ENCODE measurements at places on chromosomes 2 and 18. TPM values are rescaled to one million over a fixed set of nuclear protein-coding genes. Genes with fewer than 3 reads are reported as not detected.

- DNase-seq = no peak
Observed at GRCh38 chr2:37527361-37527760, 144.1 kb downstream of the CDC42EP3 start.

GRCh38 chr2:154707994-154708575, 9.6 kb downstream of the KCNJ3 start:
- no peak for DNase-seq

DNA sequence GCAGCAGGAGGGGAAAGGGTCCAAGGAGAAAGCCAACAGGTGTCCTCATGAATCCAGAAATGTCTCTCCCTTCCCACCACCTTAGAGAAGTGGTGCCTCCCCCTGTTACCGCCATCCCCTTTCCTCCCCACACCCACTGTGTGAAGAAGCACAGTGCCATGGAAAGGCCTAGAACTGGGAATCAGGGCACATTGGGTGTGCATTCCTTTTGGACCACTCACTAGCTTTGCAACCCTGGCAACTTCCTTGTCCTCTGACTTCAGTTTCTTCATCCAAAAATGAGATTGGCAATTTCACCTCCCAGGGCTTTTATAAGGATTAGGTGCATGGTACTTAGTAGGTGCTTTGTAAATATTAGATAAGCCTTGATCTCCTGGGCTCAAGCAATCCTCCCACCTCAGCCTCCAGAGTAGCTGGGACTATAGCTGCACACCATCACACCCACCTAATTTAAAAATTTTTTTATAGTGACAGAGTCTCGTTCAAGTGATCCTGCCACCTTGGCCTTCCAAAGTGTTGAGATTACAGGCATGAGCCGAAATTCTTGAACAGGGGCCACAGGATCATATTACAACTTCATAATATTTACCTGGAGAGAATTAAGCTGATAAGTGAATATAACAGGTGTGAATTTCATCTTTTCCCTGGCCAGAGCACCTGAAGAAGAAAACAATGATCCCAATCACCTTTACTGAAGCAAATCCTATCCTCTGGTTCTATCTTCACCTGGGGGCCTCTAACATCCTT, 97.9 kb upstream of the TAF1B start:
- DNase-seq = no peak

PROC gene
- not detected for total RNA-seq

DNA sequence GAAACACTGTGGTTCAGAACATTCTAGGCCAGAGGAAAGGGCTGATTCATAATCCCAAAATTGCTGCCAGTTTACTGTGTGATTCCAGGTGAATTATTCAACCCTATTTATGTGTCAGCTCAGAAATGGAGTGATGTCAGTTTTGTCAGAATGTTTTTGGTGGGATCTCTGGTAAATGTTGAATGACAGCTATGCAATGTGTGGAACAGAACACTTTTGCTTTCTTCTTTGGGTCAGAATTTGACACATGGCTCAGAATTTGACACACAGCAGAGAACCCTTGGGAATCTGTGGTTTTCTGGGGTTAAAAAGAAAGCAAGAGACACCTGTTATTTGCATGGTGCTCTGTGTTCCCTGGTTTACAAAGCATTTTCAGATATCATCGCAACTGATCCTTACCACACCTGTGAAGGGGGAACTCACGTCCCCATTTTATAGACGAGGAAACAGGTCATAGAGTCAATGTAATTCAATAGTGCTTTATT, 1.6 kb upstream of the MTA3 start:
- DNase-seq = no peak

GRCh38 chr2:226600184-226600583, 199.4 kb downstream of the IRS1 start:
- no peak for DNase-seq

DNA sequence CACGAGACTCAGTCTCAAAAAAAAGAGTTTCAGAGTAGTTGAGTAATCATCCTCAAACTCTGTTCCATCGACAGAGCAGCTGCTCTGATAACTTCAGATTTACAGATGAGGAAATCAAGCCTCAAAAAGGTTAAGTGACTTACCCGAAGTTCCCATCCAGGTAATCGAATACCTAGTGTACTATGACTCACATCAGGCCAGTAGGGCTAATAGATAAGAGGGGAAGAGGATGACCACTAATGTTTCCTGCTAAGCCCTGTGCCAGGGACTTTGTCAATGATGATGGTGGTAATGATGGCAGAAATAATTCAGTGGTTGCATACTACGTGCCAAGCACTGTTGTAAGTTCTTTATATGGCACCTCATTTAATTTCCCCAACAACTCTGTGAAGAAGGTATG, 80.9 kb downstream of the PLB1 start:
- no peak for DNase-seq

DNA sequence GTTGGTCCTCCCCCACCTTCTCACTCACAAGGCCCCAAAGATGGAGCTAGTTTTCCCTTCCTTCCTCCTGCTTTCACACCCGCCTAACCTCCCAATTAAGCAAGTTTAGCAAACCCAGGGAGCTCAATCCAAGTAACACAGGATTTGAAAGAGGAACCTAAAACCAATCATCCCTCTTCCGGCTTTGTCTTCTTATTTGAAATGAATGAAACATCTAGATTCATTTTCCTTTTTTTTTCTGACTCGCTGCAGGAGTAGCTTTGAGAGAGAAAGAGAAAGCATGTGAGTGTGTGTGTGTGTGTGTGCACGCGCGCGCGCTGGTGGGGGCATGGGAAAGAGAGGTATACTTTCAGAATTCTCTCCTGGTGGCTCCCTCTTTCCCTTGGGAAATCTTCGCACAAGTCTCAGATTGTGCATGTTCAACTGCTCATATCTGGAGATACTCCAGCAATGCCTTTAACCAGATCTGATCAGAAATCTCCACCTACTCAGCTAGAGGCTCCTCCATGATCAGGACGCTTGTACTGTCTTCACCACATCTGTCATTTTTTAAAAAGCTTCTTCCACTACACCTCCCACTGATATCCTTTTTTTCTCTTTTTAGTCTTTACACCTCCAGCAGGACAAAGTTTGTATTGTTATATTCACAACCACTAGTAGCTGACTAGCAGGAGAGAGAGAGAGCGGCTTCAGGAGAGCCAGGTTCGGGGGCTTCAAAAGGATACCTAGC, 1.7 kb downstream of the SLC8A1 start:
- peak; percentile 24 for DNase-seq

DNA sequence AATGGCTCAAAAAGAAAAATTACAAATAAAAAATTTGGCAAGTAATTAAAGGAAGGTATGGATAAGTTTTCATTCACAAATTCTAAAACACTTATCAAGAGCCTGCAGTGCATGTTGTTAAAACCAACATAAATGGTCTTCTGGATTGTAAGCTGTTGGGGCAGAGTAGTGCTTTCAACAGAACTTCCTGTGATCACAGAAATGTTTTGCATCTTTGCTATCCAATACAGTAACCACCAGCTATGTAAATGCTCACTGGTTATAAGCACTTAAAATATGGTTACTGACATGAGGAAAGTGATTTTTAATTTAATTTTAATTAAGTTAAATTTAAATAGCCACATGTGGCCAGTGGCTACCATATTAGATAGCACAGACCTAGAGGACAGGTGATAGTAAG, 133.1 kb downstream of the NBAS start:
- no peak for DNase-seq

ALPI gene
- not detected for total RNA-seq

- DNase-seq = no peak
Observed at GRCh38 chr2:181984060-181984459, 1.6 kb upstream of the PPP1R1C start.

DNA sequence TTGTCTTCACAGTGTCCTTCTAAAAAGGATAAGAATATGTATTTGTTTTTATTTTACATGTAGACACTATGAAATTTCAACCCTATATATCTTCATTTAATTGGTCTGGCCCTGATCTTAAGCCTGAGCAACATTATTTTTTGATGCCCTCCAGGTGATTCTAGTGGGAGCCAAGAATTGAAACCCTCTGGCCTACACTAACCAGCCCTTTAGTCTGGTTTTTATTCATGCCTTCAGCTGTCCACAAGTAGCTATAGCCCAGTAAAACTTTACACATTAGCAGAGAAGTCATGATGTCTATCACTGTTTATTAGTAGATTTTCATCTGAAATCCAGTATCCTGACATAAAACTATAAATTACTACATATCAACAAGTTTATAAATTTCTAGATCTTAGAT, 52.7 kb upstream of the UBXN4 start:
- DNase-seq = no peak

ASXL2 gene
- 44.4 TPM for total RNA-seq

OTOF gene
- total RNA-seq = 12.3 TPM

DNA sequence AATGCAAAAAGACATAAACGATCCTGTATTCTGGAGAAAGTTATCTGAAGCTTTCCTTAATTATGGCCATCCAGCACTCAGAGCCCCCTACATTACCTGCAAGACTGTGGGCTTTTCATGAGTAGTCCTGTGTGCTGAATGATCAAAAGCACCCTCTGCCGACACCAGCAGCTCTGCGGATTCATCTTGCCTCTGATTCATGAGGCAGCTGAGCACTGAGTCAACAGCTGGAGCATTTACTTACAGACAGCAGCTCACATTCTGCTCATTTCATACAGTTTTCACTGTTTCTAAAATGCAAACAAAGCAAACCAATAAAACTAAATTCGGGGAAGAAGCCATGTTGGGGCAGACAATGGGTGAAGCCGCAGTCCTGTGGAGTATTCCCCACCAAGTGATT, 886.5 kb downstream of the CNTNAP5 start:
- no peak for DNase-seq

DNA sequence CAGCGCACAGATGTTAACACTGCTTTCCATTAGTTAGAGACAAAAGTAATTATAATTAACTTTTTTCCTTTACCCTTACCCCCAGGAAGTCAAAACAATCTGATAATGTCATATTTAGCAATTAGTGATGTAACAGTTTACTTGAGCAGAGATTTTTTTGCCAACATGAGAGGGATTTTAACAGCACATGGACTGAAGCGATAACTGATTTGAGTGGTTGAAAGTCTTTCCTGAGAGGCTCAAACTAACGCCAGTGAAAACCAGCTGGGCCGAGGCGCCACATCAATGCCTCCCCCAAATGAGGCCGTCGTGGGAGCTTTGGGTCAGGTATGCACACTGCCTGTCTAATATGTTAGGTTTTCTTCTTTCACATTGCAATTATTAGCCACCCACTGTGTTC, 469.9 kb upstream of the SMIM21 start:
- DNase-seq = no peak

DNA sequence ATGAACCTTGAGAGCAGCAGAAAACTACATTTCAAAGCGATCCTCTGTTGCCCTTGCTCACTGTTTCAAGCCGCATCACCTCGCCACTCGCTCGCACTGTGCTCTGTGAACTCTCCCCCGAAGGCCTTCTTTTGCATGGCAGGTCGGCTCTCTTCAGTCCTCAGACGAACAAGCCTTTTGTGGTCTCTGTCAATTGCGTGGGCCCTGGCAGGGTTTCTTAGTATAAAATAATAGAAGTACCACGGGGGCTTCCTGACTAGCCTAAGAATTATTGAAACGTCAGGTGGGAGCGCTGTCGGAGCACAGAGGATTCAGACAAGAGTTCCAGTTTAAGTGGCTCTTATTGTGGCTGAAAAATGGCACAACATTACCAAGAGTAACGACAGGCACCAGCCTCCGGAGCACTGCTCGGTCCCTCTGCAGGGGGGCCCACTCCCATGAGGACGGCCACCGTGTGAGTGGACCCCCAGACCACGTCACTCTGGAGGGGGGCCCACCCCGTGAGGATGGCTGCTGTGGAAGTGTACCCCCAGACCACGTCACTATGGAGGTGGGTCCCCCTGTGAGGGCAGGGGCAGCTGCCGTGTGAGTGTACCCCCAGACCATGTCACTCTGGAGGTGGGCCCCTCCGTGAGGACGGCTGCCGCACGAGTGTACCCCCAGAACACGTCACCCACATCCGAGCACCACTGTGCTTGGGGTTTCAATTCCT, 237.7 kb downstream of the HDAC4 start:
- no peak for DNase-seq

ALPG gene
- total RNA-seq = not detected

CRYBA2 gene
- total RNA-seq = not detected

DNA sequence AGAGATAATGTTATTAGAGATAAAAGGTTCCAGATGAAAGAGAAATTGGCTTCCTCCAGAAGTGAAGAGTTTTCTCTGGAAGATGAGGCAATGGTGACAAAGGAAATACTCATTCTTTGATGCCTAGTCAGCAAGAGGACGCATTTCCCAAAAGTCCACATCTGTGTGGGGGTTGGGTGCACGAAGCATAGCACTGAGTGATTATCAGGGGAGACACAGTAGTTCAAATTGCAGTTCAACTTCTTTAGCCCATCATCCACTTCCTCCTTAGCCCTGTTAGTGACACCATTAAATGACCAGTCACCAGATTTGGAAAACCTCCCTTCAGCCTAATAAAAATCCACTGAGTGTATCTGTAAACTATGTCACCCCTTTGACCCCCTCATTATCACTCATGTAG, 80.9 kb upstream of the PHLPP1 start:
- DNase-seq = no peak

GRCh38 chr18:74081966-74082741, 65.5 kb downstream of the FBXO15 start:
- DNase-seq = peak; percentile 75

ZNF804A gene
- total RNA-seq = not detected

DNA sequence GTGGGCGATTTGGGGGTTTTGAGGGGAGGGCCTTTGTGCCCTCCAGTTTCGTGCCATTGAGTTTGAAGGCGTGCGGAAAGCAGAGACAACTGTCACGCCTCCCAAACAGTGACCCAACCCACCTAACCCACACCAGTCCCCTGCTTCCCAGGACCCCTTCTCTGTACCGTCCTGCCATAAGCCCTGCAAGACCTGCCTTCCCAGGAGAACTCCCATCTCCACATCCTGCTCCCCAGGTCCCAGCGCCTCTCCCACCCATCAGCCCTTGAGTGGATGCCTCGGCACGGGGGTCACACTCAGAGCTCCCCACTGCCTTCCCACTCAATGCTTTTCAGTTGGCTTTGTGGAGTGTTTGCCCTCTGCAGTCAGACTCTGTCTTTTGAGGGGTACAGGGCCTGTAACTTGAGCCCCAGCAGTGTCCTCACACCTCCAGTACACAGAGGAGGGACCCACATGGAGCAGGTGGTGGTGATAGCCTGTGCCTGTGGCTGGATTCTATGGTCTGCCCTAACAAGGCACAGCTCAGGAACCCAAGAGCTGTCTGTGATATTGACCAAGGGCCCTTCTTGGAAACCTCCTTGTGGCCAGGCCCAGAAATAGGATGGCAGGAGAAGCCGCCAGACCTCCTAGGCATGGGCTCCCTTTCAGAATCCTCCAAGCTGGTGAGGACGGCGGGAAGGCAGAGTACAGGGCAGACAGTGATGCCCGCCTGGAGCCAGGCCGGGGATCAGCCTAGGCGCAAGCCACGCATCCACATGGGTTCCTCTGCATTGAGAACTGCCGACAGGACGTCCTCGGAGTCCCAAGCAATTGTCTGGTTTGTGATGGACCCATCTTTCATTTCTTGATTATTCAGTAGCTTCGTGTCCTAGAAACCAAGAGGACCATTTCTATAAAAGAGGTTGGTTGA, 44.4 kb upstream of the SMAD7 start:
- no peak for DNase-seq

LHCGR gene
- not detected for total RNA-seq

DNA sequence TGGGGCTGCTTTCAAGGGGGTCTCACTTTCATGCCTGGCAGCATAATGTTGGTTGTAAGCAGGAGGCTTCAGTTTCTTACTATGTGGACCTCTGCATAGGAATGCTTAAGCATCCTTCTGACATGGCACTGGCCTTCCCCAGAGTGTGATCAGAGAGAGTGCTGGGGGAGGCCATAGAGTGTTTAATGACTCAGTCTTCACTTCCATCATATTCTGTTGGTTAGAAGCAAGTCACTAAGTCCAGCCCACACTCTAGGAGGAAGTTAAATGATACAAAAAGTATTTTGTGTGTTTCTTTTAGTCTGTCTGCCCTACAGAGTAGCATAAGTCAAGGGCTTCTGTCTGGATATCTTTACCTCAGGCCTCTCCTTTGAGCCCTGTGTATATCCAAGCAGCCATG, 64.9 kb downstream of the GALNT1 start:
- no peak for DNase-seq
